Stomach (tissue), 19 donors: ENCODE measurements at places on chromosomes 16 and 17.
A peak's percentile ranks its signal among the peaks of the same experiment; 100 is the strongest.

DNA sequence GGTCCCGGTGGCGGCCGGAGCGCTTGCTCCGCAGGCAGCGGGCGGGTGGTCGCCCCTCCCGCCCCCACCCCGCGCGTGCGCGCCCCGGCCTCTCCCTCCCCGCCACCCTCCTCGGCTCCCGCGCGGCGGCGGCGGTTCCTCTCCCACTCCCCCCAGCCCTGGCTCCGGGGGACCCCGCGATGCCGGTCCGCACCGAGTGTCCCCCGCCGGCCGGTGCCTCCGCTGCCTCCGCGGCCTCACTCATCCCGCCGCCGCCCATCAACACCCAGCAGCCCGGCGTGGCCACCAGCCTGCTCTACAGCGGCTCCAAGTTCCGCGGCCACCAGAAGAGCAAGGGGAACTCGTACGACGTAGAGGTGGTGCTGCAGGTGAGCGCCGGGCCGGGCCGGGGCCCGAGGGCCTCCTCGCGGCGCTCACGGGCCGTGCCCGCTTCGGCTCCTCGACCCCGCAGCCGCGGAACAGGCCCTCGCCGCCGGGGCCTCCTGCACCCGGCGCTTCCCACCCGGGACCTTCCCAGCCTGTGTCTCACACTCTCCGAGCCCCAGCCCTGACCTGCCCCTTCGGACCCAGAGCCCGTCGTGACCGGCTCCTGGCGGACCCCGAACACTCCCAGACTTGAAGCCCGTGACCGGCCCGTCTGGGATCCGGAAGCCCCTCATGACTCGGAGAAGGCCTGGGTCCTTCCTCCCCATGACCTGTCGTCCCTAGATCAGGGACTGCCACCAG is 490 bp downstream of the GID4 start:
- peak; percentile 56 for DNase-seq

DNA sequence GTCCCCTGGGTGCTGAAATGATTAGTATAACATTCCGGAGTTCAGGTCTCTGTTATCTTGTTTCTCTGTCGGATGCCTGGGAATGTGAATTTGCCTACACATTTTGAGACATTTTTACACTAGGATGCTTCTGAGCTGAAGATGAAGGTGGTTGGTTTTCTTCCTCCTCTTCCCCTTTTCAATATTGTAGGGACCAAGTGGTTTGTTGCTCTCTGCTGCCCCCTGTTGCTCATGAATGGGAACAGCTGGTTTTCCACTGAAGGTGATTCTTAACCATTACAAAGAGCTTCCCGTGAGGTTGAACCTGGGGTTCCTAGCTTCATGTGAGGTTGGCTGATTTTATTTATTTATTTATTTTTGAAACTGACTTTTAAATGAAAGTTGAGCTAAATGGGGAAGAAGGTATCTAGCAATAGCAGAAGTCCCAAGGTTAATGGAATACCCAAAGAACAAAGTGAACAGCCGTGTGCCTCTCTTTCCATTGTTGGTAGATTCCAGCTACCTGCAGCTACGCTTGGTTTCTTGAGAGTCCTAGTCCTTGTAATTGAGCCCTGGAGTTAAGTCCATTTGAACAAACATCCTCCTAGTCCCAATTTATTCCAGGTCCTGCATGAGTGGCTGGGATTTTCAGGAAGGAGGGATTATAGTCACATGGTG is 983.9 kb upstream of the EEF2KMT start:
- DNase-seq: peak; percentile 59

- DNase-seq: no peak
Measured at GRCh38 chr16:17511340-17511739, 40.6 kb upstream of the XYLT1 start.

DNA sequence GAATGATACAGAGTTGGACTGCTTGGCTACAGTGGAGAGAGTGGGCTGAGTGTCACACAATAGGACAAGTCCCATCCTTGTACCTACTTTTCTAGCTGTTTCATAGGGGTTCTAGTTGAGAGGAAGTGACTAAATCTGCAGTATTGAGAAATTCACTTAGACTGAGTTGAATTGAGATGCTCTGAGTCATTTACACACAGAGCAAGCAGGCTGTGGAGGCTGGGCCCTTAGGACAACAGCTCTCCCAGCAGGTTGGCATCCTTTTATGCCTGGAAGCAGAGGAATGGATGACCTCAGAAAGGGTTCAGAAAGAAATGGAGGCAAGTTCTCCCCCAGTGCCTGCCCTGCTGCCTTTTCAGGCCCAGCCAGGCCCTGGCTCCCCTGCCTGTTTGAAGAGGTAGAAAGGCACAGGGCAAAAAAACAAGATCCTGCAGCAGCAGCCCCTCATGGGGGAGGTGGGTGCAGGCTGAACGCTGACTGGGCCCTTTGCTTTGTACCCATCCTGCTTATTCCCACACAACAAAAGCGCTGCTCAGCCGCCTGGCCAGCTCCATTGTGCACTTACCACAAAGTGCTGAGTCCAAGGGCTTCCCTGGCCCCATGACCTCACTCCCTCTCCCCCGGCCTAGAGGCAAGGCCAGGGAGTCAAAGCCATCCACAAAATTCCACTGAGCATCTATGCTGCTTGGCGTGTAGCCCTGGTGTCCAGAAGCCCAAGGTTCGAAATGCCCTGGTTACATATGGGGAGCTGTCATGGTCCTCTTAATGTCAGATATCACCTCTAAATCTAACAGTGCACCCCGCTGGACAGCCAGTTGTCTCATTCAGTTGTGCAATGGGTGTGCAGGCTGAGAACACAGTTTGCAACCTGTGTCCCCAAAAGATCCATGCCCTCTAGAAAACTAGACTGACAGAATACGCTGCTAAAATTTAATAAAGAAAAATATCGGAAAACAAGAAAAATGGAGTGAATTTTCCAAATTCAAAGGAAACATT is 5.4 kb upstream of the CRYBA1 start:
- no peak for DNase-seq

DNA sequence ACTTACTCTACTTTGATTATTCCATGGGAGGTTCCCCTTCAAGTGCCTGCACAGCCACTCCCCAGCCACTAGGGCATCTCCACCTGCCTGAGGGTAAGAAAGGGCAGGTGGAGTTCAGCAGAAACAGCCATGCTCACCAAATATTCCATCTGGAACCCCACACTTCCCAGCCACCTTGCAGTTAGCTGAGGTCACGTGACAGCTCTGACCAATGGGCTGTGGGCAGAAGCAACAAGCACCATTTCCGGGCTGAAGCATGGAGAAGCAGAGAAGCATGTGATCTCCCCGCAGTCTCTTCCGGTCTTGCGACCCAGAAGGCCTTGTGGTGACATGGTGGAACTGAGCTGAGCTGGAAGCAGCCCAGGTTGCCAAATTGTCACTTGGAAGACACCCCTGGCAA is 108.6 kb downstream of the CCT6B start:
- no peak for DNase-seq

GRCh38 chr17:72906306-72906705 is 186.2 kb downstream of the SLC39A11 start:
- no peak for DNase-seq

GRCh38 chr16:51757505-51757904 is 606.4 kb upstream of the SALL1 start:
- no peak for DNase-seq

DNA sequence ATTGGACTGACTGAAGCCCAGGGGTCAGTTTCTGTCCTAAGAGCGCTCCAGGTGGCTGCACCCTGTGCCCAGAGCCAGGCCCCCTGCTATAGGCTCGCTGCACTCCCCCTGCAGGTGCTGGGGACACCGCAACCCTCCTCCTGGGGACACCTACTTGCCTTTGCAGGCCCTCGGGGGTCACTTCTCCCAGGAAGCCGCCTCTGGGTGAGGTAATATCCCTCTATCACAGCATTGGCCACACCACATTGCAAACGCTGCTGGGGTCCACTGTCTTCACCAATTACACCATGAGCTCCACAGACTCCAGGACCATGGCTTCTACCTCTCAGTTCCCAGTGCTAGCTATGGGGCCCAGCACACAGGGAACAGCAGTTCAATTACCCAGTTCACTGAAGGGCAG is 14.9 kb downstream of the USP36 start:
- DNase-seq: no peak

DNA sequence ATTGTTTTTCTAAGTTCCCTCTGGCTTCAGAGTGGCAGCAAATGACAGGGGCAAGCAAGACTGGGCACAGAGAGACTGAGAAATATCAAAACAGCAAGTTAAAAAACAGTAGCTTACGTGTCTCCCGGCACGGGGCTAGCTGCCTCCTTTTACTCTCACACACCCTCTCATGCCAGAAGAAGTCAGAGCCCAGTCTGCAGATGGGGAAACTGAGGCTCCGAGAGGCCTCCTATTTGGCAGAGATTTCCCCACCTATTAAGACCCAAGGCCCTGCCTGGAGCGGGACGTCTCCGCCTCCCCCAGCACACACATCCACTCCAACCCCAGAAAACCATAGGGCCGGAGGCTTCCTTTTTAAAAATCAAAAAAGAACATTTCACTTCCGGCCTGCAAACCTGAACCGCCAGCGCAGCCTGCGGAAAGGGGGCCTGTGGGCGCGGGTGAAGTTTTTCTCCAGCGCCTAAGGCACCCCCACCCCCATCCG is 832 bp downstream of the CARHSP1 start:
- DNase-seq: no peak

- no peak for DNase-seq
Measured at GRCh38 chr16:53982631-53983042, 278.7 kb downstream of the FTO start.

- DNase-seq: peak; percentile 35
Measured at GRCh38 chr17:46818929-46819859, 702 bp upstream of the WNT3 start.

DNA sequence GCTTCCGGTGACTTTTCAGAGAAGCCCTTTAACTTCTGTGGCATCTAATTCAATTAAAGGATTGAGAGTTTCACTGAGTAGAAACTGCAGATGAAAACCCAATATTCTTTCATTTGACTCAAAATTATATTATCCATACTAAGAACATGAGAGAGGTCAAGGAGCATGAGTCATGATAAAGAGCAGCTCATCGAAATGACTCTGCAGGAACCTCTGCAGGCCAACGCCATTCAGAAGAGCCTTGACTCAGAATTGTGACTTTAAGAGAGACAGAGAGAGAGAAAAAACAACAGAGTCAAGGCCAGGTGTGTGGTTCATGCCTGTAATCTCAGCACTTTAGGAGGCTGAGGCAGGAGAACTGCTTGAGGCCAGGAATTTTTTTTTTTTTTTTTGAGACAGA is 417.2 kb upstream of the XYLT1 start:
- no peak for DNase-seq

DNA sequence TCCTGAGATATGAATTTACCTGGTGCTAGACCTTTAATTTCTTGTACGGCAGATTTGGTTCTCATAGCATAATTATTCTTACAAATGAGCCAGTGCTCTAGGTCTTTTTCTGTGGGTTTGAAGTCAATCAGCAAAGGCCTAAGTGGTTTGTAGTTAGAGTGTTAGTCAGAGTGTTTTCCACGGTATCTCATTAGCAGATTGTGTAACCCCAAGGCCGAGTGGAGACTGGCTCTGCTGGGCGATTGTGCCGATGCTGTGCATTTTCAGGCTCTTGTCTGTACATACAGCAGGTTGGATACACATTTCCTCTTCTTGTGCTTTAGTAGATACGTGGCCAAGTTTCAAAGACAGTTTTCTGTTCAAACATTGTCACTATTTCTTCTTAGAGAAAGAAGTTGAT is 78.6 kb upstream of the CA10 start:
- no peak for DNase-seq

DNA sequence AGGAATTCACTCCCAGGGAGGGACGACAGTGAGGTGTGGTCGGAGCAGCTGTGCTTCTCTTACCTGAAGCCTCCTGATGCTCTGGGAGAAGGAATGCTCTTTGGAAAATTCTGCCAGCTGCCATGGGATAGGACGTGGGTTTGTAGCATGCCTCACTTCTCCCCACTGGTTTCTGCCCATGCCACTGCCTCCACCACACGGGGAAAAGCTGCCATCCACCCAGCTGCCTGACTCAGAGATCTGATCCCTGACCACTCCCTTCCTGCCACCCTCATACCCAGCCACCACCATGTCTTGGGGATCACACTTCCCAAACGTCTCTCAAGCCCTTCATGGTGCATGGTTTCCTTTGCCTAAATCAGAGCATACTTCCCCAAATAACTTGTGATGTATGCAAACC is 80.0 kb downstream of the CPPED1 start:
- no peak for DNase-seq

DNA sequence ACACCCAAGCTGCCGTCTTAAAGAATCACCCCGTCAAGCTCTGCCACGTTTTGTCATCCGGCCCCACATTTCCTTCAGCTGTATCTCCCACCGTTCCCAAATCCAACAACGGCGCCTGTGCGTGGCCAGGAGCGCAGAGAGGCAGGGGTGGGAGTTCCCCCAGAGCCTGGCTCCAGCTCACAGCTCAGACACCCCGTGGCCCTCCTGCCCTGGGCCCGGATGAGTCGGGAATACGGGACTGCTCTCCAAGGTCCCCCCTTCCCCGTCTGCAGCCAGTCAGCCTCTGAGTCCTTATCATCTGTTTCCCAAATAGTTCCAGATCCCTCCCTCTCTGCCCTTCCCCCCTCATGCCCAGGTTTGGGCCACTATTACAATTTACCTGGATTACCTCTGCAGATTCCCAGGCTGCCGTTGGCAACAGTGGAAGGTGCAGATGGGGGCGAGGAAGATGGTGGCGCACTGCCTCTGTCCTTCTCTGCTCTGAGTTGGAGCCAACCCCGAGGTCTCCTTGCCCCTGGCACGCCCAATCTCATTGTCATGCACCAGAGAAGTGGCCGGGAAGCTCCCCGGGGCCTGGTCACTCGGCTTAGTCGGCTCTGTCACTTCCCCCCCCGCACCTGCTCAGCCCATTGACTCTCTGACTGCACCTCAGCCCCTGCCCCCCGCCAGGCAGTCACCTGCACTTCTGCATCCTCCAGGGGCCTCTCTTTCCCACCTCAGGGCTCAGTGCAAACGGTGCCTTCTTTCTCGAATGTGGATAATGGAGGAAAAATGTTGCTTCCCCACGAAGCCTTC is 18.3 kb upstream of the RPTOR start:
- no peak for DNase-seq

DNA sequence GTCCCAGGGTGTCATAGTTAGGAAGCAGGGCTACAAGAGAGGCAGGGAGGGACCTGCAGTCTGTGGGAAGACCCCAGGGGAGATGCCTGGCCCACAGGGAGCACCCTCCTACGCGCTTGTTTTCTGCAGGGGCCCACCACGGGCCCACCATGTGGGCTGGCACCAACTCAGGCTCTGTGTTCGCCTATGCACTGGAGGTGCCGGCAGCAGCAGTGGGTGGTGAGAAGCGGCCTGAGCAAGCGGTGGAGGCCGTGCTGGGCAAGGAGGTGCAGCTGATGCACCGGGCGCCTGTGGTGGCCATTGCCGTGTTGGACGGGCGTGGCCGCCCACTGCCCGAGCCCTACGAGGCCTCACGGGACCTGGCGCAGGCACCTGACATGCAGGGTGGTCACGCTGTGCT is 15.0 kb downstream of the LLGL1 start:
- no peak for DNase-seq

DNA sequence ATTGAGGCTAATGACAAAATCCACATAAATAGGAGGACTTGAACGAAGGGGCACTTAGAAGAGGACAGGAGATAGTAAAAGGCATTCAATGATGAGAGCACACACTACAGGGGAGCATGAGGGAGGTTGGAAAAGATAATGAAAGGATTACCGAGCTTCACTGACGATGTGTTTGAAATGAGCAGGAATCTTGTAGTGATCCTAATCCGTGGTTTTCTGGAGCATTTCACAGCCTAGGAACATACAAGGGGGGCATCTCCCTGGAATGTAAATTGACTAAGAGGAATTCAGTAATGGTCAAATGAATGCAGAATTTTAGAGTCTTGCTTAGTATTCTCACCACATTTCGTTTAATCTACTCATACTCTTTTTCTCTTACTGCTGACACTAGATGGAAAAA is 5.2 kb downstream of the ATMIN start:
- DNase-seq: no peak

- peak; percentile 37 for DNase-seq
Measured at GRCh38 chr17:64147110-64148016, 17.4 kb upstream of the ERN1 start.
